Hematopoietic multipotent progenitor cell treated with erythropoietin and hydrocortisone succinate and interleukin-3 and kit ligand, for 4 days (in vitro differentiated cells): ENCODE measurements at places on chromosomes 5 and 9.

DNA sequence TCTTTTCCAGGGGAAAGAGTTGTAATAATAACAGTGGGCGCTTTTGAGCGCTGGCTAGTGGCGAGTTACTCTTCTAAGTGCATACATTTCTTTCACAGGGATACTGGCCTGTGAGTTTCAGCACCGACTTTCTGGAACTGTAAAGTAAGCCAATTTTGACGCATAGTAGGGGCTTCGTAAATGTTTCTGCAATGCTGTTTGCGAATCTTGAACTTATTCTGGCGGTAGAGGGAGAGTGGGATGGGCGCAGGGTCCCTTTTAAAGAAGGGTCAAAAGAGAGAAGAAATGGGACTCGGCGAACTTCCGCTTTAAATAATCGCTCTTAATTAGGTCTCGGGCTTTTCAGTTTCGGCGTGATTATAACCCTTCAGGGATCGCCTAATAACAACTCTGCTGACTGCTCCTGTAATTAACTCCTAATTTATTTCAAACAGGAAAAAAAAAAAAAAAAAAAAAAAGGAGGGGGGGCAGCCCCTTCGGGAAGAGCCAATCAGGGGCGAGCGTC, 351 bp upstream of the MSX2 start:
- DNase-seq = no peak

DNA sequence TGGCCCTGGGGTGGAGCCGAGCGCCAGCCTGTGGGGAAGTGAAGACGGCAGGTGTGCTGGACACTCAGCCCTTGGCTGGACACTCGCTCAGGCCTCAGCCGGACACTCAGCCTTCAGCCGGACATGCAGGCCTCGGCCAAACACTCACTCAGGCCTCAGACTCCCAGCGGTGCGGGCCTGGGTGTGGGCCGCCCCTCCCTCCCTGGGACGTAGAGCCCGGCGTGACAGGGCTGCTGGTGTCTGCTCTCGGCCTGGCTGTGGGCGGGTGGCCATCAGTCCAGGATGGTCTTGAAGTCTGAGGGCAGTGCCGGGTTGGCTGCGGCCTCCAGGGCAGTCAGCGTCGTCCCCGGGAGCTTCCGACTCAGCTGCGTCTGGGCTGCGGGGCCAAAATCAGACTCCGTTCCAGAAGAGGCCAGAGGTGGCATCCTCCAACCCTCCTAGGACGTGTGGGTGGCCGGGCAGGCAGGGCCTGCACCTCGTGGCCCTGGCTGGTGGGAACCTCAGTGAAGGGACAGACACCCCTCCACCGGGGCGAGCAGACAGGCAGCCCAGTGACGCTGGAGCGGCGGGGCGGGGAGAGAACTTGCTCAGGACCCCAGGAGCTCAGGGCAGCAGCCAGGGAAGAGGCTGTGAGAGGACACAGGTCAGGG, 28.4 kb downstream of the SLC6A18 start:
- DNase-seq = no peak

- no peak for DNase-seq
Observed at GRCh38 chr5:179227580-179228311, 117.5 kb downstream of the ADAMTS2 start.

GRCh38 chr9:4967523-4967922, 17.5 kb upstream of the JAK2 start:
- no peak for DNase-seq

- no peak for DNase-seq
Observed at GRCh38 chr9:114687034-114687433, 5.0 kb upstream of the TEX48 start.

DNA sequence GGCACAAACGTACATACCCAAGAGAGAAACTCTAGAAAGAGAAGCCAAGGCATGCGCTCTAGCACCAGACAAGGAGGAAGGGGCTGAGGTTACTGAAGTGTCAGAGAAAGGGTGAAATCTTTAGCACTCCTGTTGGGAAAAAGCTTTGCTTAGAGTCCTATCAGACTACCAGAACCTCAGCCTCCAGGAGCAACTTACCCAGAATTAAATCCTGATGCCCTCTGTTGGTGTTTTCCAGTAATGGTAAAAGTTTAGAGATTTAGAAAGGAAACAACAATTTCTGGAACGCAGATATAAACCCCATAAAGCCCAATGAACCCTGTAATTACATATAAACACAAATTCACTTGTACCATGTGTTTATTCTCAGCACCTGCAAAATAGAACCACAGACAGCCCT, 33.2 kb upstream of the ASTN2 start:
- peak; percentile 6 for DNase-seq
